Non-pigmented ciliary epithelial cell (primary cell): ENCODE measurements at places on chromosomes 13 and 19.

DNA sequence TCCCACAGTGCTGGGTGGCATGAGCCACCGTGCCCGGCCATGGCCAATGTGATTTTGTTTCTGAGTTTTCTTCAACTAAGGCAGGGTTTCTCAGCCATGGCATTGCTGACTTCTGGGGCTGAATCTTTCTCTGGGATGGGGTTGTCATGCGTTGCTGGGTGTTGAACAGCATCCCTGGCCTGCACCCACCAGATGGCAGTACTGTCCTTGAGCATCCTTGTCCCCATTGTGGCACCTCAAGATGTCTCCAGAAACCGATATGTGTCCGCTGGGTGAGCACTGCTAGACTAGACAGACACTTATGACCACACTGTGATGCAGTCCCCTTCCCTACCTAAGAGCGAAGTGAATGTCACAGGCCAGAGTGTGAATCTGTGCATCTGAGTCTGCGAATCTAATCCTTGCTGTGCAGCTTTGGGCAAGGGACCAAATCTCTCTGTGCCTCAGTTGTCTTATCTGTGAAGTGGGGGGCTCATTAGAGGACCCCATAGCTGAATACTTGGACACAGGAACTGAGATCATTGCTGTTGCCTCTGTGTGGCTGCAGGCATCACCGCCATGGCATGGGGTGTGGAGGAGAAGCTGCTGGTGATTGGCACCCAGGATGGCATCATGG, 50.3 kb upstream of the SIN3B start:
- peak; percentile 22 for DNase-seq

- no peak for DNase-seq
Measured at GRCh38 chr13:27617881-27618321, 2.4 kb downstream of the LNX2 start.

DNA sequence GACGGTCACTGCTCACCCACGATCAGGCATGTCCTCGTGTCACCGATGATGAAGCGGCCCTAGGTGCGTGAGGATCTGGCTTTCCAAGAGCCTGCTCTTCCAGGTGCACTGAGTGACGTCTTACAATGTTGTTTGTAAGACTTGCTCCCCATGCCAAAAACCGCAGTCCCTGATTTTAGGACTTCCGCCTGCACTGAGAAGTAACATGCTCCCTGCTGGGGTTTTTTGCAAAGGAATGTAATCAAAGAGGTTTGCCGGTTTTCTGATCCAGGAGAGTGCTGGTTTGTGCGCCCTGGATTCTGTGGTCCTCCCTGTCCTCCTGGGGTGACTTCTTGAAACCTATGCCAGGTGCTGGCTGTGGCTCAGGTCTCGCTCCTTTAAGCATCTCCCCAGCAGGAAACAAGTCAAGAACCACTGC, 38.8 kb downstream of the MYO9B start:
- no peak for DNase-seq

GRCh38 chr19:674282-675151, 1.7 kb upstream of the FSTL3 start:
- DNase-seq: no peak

DNA sequence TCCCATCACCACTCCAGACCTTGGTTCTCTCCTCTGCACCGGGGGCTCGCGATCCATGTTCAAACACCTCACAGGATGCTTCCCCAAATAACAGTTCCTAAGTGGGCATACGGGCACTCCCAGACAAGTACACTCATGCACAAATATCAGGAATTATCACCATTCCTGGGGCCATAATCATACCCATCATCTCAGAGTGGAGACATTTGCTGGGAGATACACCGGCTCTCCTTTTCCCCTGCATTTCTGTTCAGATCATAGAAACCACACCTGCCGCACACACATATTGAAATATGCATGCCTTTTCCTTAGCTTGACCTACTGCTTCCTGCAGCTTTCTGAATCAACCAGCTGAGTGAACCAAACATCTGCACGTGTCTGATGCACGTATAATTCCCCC, 33.9 kb upstream of the MBNL2 start:
- DNase-seq: no peak

GRCh38 chr13:67259208-67259607, 29.1 kb upstream of the PCDH9 start:
- no peak for DNase-seq

GRCh38 chr19:16791942-16792341, 37.3 kb upstream of the SIN3B start:
- DNase-seq: no peak

DNA sequence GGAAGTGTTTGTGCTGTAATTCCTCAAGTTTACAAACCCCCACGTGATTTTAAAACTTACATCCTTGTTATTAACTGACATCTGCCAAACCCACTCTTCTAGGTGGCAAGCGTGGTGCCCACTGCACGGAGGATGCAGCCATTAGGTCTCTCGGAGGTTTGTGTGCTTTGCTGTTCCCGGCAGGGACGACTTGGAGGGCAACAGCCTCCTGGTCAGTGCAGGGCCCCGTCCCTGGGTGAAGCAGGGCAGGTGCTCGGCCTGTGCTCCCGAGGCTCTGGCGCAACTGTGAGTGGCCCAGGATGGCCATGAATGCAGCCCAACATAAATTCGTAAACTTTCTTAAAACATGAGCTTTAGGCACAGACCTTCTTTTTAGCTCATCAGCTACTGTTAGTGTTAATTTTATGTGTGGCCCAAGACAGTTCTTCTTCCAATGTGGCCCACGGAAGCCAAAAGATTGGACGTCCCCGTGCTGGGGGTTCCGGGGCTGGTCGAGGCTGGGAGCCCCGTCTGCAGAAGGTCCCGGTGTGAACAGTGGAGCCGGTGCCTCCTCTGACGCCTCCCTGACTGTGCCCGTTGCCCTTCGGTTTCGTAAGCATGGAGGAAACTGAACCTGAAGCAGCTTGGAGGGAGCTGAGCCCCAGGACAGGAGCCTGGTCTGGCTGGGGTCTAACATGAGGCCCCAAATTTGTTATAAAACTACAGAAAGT, 11.9 kb downstream of the GAS6 start:
- DNase-seq: no peak

- DNase-seq: no peak
Measured at GRCh38 chr13:50268500-50268899, 253.3 kb downstream of the KCNRG start.

GRCh38 chr13:101649488-101650126, 197.1 kb downstream of the ITGBL1 start:
- DNase-seq: peak; percentile 70

DNA sequence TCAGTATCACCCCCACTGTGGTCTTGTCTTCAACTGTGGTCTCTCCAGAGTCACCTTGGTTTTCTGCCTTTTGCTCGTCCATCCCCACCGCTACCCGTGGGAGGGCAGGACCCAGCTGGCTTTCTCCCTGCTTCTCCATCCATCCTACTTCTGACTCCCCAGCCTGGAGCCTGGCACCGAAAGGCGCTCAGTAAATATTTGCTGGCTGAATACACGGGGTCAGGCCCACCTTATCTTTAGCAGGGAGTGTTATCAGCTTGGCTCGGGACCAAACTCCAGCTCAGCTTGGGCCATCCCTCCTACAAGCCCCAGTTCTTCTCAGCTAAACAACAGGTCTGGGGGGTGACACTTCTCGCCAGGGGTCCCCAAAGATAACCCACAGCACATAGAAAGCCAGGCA, 62.0 kb upstream of the KLF2 start:
- DNase-seq: no peak

- DNase-seq: no peak
Measured at GRCh38 chr13:49436890-49437289, 7.0 kb downstream of the CAB39L start.

DNA sequence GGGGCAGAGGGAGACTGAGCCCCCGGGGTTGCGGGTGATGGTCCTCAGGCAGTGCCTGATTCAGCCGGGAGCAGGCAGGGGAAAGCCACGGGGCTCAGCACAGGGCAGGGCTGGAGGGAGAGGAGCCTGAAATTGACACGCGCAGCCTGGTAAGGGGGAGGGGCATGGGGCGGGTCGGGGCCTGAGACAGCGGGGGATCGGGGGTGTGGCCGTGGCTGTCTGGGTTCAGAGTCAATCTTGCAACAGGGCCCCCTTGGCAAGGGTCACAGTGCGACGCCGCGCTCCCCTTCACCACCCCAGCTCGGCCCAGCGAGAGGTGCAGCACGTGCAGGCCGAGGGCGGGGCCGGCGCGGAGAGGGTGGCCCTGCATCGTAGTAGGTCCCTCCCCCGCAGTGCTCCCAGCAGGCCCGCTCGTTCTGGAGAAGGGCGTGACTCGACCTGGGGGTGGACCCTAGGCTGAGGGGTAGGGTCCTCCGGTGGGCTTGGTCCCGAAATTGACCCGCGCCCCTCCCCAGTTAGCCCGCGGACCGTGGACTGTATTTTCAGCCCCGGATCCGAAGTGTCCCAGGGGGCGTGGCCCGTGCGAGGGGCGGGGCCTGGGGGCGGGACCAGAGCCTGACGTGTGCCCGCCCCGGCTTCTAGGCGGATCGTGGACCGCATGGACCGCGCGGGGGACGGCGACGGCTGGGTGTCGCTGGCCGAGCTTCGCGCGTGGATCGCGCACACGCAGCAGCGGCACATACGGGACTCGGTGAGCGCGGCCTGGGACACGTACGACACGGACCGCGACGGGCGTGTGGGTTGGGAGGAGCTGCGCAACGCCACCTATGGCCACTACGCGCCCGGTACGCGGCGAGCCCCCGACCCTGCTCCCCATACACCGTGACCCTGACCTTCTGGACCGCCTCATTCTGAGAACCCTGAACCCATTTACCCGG, 6.0 kb downstream of the RCN3 start:
- no peak for DNase-seq

DNA sequence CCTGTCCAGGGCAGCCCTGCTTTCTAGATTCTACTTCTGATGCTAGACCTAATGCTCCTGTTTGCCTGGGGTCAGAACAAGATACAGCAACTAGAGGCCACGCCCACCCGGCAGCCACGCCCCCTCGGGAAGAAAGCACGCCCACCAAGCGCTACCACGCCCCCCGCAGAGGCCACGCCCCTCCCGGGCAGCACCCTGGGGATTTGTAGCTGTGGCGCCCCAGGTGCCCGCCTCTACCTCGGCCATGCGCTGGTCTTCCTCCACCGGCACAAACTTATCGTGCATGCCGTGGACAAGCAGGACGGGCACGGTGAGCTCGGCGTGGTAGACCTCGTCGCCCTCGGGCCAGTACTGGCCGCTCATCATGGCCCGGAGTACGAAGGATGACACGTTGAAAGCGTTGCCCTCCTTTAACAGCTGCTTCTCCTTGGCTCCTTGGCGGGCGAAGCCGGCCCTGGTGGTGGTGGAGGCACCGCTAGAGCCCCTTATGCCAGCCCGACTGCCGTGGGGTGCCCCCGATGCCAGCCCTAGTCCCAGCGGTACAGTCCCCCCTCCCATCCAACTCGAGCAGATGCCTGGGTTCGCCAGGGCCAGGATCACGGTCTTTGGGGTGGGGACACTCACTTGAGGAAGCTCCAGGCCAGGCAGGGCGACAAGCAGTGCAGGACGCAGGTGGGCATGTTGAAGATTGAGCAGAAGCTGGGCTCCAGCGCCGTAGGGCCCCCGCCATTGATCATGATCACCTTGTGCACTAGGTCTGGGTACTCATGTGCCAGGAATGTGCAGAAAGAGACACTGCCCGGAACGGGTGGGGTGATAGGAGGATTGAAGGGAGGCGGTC, 9.0 kb downstream of the ABHD8 start:
- DNase-seq: no peak

DNA sequence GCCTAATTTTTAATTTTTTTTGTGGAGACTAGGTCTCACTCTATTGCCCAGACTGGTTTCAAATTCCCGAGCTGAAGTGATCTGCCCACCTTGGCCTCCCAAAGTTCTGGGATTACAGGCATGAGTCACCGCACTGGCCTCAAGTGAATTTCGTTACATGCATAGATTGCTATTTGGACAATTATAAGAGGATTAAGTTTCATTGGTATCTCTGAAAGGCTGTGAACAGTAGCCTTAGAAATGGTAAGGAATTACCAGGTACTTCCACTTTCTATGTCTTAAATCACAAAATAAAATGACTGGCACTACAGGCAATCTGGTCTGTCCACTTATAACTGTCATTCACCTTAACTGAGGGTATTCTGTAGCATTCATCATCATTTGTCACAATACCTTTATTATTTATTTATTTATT, 2.9 kb upstream of the CCDC9 start:
- peak; percentile 83 for DNase-seq

DNA sequence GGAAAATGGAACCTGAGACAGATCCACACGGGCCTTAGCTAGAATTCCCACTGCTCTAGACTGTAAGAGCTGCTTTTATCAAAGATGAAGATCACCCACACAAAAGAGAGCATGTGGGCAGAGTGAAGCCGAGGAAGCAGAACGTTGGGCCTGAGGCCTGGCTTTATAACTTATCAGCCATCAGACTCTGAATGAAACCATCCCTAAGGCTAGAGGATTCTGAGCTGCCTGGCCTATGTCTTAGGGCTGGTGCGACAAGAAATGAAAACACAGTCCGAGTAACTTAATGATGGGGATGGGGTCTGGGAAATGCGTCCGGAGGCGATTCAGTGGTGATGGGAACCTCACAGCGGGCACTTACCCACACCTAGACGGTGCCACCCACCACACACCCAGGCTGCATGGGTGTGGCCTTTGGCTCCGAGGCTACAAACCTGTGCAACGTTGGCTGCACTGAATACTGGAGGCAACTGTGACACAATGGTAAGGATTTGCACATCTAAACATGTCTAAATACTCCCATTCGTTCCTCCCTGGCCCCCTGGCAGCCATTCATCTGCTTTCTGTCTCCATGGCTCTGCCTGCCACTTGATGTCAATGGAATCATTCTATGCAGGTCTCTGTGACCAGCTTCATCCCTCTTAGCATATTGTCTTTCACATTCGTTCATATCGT, 62.0 kb downstream of the SLC15A1 start:
- DNase-seq: no peak

GRCh38 chr13:41291246-41291645, 19.8 kb upstream of the NAA16 start:
- DNase-seq: no peak

DNA sequence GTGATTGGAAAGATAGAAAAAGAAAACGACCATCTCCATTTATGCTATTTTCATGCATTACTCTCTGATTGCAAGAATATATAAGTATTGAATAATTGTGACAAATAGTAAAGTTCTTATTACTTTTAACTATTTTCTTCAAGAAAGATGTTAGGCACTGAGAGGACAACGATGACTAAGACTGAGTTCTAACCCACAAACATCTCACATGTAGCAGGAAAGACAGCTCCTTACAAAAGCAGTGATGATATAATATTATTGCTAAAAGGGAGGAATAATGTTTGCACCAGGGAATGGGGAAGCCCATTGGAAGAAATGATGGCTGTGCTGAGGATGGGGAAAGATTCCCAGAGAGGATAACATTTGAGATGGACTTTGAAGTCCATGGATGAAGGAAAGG, 22.6 kb downstream of the RXFP2 start:
- no peak for DNase-seq

GRCh38 chr19:47836038-47836437, 14.3 kb downstream of the CRX start:
- DNase-seq: no peak

DNA sequence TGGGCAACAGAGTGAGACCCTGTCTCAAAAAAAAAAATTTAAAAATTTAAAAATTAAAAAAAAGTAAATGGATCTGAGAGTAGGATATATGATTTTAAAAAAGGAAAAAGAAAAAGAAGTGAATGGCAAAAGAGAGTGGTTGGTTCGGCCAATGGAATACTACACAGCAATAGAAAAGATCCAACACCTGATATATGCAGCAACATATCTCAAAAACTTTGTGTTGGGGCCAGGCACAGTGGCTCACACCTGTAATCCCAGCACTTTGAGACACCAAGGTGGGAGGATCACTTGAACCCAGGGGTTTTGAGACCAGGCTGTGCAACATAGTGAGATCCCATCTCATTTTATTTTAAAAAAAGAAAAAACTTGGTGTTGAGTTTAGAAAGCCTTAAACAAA, 1.4 kb upstream of the LYPD3 start:
- no peak for DNase-seq

GRCh38 chr13:99418103-99418842, 83.0 kb upstream of the TM9SF2 start:
- no peak for DNase-seq
